ENCODE measurements at places on chromosomes 6 and 20.

GRCh38 chr6:24780206-24780605 is 5.5 kb downstream of the GMNN start:
- DNase-seq, result no peak

DNA sequence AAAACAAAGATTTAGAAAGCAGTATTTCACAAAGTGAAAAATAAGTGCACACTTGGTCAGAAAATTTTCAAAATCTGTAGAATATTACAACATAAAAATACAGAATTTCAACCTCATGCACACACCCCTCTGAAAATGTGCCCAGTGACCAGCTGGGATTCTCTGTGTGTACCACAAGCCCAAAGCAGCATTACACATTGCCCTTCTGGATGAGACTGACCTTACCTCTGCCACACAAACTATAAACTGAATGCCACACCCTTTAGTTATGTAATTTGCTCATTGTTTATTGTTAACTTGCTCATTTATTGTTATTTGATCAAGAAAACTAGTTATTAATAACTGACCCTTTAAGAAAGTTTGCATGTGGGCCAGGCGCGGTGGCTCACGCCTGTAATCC is 303.0 kb downstream of the FOXC1 start:
- no peak for DNase-seq

DNA sequence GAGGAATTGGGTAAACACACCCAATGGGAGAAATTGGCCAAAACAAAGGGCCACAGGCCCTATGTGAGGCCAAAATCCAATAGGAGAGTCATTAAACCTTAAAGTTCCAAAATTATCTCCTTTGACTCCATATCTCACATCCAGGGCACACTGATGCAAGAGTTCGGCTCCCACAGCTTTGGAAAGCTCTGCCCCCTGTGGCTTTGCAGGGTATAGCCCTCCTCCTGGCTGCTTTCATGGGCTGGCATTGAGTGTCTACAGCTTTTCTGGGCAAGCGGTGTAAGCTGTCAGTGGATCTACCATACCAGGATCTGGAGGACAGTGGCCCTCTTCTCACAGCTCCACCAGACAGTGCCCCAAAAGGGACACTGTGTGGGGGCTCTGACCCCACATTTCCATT is 160.5 kb downstream of the ADGRG6 start:
- no peak for DNase-seq

DNA sequence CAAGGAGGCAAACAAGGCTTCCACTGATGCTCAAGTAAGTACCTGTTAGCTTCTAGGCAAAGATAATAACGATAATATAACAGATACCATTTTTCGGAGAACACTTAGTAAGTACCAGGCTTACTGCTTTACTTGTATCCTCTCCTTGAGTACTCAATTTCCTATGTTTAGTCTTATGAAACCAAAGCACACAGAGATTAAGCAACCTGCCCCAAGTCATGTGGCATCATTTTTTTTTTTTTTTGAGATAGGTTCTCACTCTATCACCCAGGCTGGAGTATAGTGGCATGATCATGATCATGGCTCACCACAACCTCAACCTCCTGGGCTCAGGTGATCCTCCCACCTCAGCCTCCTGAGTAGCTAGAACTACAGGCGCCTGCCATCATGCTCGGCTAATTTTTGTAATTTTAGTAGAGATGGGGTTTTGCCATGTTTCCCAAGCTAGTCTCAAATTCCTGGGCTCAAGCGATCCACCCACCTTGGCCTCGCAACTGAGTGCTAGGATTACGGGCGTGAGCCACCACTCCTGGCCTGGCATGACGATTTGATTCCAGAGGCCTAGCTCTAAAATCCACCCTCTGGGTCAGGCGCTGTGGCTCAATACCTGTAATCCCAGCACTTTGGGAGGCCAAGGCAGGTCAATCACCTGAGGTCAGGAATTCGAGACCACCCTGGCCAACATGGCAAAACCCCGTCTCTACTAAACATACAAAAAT is 14.0 kb downstream of the SPAG4 start:
- DNase-seq, result no peak

DNA sequence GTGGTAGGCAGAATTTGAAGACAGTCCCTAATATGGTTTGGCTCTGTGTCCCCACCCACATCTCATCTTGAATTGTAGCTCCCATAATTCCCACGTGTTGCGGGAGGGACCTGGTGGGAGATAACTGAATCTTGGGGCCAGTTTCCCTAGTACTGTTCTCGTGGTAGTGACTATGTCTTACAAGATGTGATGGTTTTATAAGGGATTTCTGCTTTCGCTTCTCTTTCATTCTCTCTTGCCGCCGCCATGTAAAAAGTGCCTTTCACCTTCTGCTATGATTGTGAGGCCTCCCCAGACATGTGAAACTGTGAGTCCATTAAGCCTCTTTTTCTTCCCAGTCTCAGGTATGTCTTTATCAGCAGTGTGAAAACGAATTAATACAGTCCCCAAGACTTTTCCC is 103.4 kb downstream of the PDE10A start:
- no peak for DNase-seq

DNA sequence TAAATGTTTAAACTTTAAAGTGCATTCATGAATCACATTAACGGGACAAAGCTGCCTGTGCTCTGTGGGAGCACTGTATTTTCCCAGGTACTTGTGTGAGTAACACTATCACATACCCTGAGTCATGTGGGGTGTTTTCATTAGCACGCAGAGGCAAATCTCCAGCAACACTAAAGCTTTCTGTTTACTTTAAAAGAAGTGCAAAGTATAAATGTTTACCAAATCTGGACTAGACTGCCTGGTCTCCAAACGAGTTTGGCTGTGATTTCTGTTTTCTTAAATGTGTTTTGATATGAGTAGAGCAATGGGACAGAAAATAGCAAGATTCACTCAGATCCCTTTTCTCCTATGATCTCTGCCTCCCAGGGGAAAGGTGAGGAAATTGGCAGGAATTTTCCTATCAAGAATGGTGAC is 28.8 kb upstream of the RIPPLY2 start:
- DNase-seq, result no peak

GRCh38 chr6:101195588-101195987 is 197.9 kb upstream of the GRIK2 start:
- no peak for DNase-seq

DNA sequence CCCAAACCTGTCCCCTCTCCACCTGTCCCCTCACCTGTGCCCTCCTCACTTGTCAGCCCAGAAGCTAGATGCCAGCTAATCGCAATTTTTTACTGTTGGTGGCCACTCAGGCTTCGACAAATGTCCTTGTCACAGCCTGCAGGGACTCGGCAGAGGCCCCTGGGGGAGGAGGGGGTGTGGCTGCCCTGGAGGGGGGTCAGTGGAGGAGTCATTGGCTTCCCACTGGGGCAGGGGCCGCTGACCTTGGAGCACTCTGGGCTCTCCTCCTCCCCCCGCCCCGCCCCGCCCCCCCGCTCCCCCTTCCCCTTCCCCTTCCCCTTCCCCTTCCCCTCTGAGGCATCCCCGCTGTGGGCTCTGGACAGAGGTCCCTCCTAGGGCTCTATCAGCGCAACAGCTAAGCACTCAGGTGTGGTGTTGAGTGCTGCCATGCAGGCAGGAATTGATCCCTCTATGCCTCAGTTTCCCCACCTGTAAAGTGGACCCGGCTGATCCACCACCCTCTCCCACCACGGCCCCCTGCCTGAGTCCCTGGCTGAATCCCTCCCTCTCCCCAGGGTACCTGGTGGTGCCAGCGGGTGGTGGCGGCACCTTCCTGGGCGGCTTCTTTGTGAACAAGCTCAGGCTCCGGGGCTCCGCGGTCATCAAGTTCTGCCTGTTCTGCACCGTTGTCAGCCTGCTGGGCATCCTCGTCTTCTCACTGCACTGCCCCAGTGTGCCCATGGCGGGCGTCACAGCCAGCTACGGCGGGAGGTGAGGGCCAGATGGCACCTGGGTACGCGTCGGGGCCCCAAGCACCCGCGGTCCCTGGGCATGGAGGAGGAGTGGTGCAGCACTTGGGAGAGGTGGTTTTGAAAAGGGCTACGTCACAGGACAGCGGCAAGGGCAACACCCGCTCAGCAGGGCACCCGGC is 23.8 kb downstream of the SLCO4A1 start:
- no peak for DNase-seq

DNA sequence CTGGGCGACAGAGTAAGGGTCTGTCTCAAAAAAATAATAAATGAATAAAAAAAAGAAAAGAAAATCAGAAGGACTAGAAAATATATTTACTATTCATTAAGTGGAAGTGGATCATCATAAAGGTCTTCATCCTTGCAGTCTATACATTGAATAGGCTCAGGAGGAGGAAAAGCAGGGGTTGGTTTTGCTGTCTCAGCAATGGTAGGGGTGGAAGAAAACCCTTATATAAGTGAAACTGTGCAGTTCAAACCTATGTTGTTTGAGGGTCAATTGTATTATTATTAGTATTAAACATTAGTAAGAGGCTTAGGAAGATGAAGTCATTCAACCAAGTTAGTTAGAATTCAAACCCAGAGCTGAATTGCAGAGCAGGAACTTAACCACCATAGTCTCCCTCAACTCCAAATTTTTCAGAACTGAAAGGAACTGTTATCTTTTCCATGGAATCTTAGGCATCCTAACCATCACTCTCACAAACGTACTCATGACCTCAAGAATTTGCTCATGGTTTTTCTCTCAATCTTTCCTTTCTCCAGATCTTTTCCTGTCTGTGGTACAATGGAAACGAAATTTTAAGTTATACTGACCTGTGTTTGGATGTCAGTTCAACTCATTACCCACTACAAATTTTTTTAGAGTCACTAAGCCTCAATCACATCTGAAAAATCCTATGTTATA is 7.7 kb upstream of the SMIM13 start:
- DNase-seq, result no peak

- DNase-seq, result no peak
Measured at GRCh38 chr20:10877342-10877741, 203.5 kb upstream of the JAG1 start.

- DNase-seq, result no peak
Measured at GRCh38 chr6:91608428-91608827, 1021.6 kb upstream of the MAP3K7 start.

DNA sequence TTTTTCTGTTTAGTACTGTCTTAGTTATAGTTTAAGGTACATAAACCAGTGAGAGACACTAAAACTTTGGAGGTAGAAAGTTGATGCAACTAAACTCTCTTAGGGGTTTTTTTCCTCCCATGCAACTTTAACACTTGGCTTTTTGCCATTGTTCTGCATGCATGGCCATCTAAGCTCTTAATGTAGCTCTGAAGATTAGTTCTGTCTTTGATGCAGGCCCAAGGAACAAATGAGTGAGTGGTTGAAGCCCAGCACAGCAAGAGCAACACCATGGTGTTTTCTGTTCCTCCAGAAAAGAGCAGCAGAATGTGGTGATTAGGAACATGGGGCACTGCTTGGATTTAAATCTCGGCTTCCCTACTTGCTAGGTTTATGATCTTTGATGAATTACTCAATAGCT is 89.3 kb downstream of the L3MBTL3 start:
- DNase-seq, result no peak

DNA sequence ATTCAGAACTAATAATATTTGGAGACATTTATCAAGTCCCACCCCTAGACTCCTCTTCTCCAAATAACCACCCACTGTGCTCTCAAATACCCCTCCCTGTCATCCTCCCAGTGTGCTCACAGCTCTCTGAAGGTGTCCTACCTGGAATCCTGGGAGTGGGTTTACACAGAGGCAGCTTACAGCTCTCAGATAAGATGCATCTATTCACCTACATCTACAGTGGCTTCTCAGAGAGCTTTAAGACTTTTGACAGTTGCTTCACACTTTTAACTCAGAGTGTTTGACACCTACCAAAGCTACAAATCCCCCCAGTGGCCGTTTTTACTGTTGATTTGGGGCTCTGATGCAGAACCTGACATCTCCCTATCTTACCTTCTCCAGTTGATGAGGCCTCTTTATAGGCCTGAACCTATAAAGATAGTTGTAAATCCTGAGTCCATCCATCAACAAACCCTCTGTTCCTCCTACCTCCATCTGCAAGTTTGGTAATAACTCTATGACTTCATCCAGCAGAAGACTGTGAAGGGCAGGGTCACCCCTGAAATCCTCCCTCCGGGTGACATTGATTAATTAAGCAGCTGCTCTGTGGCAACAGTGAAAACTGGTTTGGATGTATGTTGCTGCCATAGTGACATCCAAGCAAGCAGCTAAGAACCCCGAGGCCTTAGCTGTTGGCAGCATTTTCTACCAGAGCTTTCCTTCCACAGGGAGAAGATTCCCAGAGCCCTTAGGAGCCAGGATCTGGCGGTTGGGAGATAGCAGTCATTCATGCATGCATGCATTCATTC is 226.1 kb upstream of the RREB1 start:
- DNase-seq, result no peak

- no peak for DNase-seq
Measured at GRCh38 chr6:131159578-131159977, 24.3 kb downstream of the AKAP7 start.
